Posterior cingulate gyrus (tissue), 11 donors: ENCODE measurements at places on chromosomes 4 and X.

DNA sequence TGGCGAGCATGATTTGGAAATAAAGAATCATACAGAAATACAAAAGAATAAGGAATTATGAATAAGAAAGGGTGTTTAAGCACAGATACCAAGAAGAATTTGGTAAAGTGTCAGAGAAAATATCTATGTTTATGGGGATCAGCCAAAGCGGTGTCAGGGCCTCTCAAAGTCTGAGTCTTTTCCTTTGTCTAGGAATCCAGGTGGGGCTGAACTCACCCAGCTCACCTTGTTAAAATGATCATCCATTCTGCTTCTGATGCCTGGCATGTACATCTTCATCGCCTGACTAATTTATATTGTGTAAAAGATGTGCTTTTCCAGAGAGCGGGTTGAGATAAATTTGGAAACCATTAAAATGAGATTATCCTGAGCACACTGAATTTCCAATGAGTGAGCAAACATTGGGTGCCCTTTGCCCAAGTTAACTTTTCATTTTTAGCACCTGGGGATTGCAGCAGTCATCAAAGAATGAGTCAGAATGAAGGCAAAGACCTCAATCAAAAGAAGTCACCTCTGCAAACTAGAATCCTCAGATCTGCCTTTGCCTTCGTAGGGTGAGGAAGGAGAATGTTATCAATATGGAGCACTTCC, 141.9 kb upstream of the ANXA3 start:
- DNase-seq, result no peak

DNA sequence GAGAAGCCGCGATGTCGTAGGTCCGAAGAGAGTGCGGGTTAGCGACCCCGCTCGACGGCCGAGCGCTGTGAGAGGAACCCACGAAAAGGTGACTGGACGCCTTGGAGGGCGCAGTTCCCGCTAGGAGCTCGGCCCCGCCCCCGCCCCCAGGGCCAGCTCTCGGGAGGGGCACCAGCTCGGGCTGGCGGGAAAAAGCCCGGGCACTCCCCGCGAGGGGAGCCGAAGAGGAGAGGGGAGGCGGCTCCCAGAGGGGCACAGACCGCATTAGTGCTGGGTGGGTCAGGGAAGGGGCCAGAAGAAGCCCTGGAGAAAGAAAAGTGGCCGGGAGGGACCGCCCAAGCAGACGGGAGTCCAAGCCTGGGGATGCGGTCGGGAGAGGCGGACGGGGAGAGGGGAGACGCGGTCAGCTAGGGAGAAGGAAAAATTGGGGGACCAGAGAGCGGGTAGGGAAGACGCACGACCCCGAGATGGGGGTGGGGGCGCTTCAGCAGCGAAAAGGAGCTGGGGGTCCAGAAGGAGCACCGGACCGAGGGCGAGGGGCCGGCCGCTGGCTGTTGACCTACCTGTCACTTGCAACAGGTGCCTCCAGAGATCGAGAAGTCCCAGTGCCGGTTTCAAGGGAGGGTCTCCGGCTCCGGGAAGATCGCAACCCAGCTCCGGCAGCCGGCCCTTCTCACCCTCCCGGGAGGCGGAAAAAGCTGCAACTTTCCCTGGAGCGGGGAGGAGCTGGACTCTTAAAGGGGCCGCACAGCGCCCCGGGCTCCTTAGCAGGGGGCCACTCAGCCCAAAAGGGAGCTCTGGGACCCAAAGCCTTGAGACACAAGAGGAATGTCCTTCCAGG, at the start of gene SYTL4:
TSS of gene SYTL4 (minus strand) at position 681 of the 841 bp plus-strand sequence. CDS start 30,084 bp downstream, outside the sequence.
- DNase-seq, result peak; percentile 11

DNA sequence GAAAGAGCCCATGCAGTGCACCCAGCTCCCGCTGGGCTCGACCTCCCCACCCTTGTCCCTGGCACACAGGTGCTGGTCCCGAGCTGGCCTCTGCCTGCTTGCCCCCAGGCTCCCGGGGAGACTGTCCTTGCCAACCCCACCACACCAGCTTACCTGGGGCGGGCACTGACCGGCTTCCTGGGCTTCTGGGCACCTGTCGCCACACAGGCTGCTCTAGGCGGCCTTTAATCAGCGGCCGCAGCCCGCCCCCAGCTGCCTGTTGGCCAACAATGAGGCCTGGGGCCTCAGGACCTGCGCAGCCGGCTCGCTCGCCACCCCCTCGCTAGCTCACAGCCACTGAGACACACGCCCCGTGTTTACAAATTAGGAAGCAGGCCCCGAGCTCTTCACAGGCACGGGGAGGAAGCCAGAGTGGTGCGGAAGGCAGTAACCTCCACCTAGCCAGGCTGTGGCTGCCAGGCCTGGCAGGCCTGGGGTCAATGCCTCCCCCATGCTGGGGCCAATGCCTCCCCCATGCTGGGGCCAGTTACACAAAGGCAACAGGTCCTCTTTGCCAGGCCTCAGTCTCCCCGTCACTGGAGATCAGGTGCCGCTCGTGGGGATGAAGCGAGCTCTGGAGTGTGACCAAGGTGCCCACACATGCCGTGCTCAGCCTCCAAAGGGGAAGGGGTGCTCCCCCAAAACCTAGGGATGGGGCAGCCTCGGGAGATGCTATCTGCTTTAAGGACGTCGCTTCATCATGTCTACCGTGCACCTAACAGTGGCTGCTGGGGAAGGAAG, at the start of gene TREX2:
TSS of gene TREX2 (minus strand) at position 201 of the 780 bp plus-strand sequence. CDS start 626 bp downstream, outside the sequence.
- DNase-seq, result no peak

DNA sequence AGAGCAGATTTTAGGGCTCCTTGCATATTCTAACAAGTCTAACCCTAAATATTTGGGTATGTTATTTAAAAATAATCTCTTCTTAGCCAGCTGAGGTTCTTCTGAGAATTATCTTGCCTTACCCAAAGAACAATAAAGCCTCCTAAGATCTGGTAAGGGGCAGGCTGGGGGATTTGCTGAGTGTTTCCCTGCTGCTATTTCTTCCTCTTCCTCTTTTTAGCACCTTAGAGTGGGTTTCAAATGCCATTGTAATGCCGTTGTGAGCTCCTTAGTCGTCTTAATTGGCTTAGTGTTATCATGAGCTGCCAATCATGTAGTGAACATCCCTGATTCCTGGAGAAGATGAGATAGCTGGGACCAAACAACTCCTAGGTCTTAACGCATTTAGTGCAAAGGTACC, 15.4 kb downstream of the STOX2 start:
- DNase-seq, result no peak

DNA sequence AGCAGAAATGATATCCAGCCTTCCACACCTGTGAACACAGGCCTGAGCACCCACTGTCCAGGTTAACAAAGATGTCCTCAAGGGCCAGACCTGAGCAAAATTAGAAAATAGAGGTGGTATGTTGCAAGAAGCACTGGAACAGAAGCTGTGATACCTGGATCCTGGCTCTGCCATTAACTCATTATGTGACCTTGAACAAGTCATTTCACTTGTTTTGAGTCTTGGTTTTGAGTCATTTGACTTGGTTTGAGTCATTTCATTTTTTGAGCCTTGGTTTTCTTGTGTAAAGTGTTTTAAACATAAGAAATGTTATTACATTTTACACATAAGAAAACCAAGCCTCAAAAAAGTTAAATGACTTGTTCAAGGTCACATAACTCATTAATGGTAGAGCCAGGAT, 2.9 kb upstream of the NWD2 start:
- no peak for DNase-seq

- DNase-seq, result no peak
Observed at GRCh38 chrX:130119312-130119898, 9.1 kb upstream of the ELF4 start.

DNA sequence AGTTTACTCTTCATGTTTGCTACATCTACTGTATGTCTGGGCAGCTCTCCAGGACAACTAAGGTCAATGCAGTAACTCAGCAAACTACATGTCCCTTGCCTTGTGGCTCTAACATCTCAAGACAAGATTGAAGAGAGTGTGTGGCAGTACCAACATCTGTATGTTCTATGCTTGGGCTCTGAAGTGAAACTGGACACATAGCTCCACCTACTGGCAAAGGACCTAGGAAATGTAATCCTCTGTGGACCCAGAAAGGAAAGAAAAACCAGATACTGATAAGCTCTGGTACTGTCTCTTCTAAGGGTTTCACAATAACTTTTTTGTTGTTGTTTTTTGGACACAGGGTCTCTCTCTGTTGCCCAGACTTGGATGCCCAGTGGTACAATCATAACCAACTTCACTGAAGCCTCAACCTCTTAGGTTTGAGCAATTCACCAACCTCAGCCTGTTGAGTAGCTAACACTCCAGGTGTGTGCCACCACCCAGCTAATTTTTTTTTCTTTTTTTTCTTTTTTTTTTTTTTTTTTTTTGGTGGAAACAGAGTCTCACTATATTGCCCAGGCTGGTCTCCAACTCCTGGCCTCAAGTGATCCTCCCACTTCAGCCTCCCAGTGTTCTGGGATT, 64.1 kb downstream of the QDPR start:
- peak; percentile 48 for DNase-seq

DNA sequence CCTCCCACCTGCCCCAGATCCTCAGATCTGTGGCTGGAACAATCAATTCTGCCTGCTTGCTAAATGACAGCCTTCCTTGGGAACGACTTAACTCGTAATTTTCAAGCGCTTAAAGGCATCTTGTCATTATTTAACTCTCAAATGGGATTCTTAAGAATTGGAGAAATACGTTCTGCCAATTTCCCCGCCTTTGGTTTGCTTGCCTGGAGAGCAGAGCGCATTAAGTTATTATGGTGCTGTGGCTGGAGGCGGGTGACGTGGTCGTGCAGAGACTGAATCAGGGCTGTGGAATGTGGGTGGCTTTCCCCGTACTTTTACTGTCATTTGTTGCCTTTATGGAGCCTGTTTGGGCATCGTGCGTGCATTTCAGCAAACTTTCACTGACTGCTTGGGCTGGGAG, 78.9 kb upstream of the PSAPL1 start:
- no peak for DNase-seq

GRCh38 chr4:20430259-20430941, 178.7 kb downstream of the SLIT2 start:
- DNase-seq, result no peak

- DNase-seq, result no peak
Observed at GRCh38 chr4:184345573-184345922, 127.9 kb upstream of the ENPP6 start.

DNA sequence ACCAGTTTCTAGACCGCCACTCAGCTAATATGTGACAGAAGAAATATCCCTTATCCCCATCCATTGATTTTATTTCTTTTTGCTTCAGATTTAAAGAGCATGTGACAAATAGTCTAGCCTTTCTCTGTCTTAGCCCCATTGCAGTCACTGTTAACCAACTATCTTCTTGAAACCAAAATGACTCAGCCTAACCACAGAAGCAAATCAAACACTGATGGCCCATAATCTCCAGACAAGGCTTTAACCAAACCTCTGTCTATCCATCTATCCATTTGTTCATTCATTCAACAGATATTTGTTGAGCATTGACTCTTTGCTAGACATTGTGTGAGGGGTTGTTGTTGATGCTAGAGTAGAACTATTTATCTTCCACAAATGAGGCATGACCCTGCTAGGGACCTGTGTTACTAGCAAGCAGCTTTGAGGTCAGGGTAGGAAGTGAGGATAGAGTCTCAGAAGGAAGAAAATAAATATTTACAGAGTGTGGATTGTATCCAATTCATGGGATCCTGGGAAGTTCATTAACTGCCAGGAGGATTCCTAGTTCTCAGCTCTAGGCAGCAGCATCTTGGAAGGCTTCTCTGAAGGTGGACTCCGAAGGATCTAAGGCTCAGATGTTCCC, 22.5 kb downstream of the HNRNPH2 start:
- no peak for DNase-seq

GRCh38 chr4:36351082-36351666, 69.8 kb downstream of the DTHD1 start:
- peak; percentile 74 for DNase-seq

DNA sequence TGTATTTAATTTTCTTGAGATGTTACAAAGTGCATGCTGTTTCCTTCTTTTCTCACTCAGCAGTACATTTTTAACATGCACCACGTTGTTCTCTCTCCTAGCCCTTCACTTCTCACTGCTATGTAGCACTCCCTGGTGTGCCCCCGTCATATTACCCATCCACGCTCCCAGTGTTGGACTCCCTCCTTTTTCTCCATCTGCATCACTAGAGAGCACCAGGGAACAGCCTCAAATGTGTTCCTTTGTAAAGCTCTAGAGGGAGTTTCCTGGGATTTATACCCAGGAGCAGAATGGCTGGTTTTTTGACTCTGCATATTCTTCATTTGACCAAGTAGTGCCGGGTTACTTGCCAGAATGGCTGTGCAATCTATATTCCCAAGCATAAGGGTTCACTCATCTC, 240.3 kb upstream of the ANXA3 start:
- DNase-seq, result no peak

DNA sequence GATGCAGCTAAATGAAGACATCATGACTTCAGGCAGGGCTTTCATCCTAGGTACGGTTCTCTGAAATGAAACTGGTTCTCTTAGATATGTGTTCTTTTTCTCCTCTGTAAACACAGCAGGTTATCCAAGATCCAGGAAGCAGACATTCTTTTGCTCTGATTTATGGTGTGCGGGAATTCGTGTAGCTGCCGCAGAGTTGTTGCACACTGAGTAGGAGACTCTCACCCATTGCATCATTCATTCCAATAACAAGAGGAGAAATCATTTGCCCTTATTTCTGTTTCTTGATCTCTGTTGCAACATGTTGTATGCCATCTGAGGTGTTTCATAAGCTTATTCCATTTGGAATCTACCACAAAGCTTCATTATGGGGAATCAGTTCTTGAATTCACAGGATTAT, 133.6 kb upstream of the VCX2 start:
- DNase-seq, result no peak

- no peak for DNase-seq
Observed at GRCh38 chr4:174437324-174437723, 85.0 kb downstream of the HPGD start.

DNA sequence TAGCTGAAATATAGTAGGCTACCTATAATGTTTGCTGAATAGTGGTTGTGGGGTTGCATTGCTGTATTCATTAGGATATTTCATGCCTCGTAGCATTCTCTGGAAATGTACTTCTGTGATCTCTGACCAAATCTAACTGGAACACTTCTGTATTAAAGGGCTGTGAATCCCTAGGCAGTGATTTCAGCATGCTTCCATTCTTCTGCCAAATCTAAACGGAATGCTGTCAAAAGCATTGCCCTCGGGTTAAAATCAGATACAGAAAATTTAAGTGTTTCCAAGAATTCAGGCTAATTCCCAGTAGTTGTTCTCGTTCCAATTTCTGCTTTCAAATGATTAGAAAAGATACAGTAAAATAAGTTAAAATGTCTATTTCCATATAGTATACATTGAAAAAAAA, 1847.5 kb upstream of the IGFBP7 start:
- DNase-seq, result no peak

DNA sequence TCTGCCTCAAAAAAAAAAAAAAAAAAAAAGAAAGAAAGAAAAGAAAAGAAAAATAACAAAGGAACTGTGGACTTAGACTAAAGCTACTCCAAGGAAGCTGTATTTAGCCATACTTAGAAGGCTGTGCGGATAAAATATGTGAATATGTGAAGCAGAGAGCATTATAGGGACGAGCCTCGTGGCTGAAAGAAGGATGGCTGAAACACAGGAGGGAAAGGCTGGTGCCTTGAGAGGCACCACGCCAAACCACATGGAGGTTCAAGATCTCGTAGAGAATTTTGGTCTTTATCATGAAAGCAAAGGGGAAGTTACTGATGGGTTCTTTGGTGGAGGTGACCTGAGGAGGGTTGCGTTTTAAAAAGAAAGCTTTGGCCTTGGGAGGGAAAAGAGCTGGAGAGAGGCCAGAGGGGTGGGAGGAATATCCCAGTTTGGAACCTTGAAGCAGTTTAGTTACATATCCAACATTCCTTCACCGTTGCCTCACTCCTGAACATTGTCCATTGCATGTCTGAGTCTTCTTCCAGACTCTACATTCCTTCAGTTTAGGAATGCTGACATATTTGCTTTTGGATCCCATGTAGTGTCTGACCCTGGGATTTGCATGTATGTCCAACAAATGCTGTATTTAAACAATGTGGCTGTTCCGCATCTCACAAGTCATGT, 82.5 kb downstream of the CPE start:
- no peak for DNase-seq

GRCh38 chrX:48460606-48461005, 9.5 kb downstream of the SLC38A5 start:
- DNase-seq, result no peak
